ENCODE measurements at places on chromosomes 16 and 17.

DNA sequence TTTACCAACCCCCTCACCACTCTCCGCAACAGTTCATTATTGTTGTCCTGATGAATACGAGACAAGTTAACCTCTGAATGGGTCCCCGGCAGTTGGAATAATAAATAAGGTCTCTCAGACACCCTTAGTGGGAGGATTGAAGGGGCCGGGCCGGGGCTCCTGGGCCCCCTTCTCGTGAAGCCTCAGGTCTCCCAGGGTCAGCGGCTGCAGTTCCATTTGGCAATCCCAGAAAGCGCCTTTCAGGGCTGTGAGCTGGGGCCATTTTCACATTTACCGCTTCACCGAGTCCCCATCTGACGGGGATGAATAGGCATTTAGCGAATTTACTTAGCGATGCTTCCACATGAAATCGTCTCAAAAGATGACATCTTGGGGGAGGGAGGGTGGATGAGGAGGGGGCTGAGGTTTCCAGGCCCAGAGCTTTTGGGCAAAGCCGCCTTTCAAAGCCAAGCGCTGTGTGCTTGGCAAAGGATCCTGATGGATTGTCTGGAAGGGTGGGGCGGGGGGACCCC is 309.8 kb downstream of the XYLT1 start:
- no peak for DNase-seq

DNA sequence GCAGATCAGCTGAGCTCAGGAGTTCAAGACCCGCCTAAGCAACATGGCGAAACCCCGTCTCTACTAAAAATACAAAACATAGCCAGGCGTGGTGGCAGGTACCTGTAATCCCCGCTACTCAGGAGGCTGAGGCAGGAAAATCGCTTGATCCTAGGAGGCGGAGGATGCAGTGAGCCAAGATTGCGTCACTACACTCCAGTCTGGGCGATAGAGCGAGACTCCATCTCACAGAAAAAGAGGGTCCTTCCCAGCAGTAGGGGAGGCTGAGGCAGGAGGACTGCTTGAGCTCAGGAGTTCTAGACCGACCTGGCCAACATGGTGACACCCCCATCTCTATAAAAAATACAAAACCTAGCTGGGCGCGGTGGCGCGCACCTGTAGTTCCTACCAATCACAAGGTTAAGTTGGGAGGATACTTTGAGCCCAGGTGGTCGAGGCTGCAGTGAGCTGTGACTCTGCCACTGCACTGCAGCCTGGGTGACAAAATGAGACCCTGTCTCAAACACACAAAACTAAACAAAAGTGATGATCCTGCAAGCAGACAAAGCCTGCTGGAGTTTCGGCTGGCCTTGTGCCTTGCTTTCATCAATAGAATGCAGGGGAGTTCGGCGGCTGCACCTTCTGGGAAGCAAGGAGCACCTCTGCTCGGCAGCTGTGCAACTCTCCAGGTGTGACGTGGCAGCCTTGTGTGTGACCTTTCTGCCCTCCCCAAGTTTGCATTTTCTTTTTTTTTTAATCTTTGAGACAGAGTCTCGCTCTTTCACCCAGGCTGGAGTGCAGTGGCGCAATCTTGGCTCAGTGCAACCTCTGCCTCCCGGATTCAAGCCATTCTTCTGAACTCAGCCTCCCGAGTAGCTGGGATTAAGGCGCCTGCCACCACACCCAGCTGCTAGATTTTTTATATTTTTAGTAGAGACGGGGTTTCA is 12.4 kb upstream of the YWHAE start:
- no peak for DNase-seq

GRCh38 chr16:81973737-81974136 is 37.5 kb downstream of the SDR42E1 start:
- no peak for DNase-seq

GRCh38 chr17:40516581-40517285 is 15.3 kb upstream of the TNS4 start:
- no peak for DNase-seq

GRCh38 chr16:86117756-86118155 is 218.8 kb downstream of the IRF8 start:
- DNase-seq: no peak

GRCh38 chr16:70772493-70772892 is 28.5 kb downstream of the VAC14 start:
- no peak for DNase-seq

DNA sequence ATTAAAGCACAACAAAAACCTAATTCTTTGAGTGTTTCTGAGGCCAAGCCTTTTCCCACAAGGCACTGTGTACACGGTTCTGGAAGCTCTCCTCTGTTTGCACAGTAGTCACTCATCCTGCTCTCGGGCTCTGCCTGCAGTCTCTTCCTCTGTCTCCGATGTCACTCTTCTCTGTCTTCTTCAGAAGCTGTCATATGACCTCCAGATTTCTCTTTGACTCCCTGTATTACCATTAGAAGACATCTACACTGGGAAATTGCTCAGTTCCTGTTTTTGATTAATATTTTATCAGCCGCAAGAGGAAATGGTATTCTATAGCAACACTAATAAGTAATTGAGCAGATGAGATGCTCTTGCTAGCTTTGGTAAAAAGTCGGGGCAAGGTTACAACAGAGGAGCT is 422.9 kb downstream of the WWOX start:
- no peak for DNase-seq

- no peak for DNase-seq
Observed at GRCh38 chr17:61770043-61770442, 93.3 kb downstream of the BRIP1 start.

GRCh38 chr16:66553223-66553622 is 847 bp downstream of the CKLF start:
- DNase-seq: no peak

GRCh38 chr16:67861877-67862276 is 11.0 kb upstream of the EDC4 start:
- DNase-seq: no peak

DNA sequence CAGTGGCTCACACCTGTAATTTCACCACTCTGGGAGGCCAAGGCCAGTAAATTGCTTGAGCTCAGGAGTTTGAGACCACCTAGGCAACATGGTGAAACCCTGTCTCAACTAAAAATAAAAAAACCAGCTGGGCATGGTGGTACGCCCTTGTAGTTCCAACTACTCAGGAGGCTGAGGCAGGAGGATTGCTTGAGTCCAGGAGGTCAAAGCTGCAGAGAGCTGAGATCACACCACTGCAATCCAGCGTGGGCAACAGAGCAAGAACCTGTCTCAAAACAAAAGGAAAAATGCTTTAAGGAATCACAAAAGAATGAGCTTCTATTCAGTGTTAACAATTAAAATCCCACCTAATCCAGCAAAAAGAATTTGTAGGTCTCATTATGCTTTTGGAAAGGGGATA is 5.9 kb downstream of the PRR11 start:
- DNase-seq: no peak

DNA sequence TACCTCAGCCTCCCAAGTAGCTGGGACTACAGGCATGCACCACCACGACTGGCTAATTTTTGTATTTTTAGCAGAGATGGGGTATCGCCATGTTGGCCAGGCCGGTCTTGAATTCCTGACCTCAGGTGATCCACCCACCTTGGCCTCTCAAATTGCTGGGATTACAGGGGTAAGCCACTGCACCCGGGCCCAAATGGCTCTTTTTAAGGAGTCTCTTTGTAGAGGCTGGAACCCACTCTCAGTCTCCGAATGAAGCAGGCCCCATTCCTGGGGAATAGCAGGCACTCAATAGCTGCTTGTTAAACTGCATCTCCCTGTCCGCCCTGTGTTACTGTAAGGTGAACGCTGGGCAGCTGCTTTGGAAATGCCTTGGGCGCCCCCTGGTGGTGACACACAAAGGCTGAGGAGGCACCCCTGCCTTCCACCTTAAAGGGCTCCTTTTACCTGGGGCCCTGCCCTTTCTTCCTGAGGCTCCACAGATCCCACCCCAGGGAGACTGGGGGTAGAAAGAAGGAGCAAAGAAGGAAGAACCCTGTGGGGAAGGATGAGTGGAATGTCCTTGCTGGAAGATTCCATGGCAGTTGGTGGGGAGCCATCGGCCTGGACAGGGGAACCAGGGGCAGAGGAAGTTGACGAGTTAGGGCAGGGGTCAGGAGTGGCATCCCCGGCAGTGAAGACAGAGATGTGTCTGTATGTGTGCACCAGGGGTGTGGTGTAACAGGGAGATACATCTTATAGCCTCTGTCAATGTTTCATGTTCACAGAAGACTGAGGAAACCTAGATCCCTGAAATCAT is 6.1 kb upstream of the SP2 start:
- DNase-seq: no peak

GRCh38 chr17:50170662-50171370 is 5.0 kb downstream of the SGCA start:
- no peak for DNase-seq

DNA sequence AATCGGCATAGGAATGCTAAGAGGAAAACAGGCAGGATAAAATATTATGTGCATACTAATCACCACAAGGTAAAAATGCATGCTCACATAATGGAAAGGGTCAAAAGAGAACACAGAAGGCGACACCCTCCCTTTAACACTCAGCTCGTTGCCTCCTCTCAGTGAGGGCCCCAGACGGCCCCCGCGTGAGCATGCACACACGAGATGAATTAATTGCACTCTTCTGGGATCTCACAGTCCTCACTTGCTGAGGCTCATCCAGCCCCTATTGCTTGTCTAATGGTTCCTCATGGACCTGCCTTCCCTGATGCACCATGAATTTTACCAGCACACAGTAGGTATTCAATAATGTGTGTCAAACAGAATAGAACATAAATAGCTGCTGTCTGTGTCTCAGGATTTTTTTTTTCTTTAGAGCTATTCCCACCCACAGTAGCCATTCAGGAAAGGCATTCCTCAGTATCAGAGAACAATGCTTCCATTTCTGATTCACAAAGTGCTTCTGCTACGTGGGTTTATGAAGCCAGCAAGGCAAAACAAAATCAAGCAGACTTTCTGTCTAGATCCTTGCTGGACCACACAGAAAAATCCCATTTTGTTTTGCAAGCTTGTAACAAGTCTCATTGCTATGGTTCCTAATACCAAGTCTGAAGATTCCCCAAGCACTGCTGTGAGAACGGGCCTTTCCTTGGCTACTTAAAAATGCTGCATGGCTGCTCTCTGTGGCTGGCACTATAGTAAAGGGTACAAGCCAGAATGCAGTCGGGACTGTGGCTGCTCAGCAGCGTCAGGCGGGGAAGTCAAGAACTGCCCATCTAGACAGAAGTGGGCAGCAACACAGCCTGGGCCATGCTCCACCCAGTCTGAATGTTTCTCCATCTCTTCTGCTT is 43.6 kb downstream of the TOM1L2 start:
- DNase-seq: no peak

DNA sequence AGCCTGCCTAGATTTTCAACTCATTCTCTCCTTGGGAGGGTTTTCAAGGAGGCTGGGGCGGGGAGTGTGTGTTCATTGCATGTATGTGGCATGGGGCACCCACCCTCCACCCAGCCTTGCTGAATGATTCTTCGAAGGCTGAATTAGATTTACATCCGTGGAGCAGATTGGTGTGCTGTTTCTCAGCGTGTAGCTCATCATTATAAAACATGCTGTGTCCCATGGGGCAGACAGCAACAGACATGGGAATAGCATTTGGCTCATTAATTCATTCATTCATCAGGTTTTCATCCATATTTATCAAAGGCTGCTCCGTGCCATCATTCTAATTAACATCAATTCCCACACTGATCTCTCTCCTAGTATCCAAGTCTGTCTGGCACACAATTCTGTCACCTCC is 10.6 kb upstream of the CD300A start:
- no peak for DNase-seq

DNA sequence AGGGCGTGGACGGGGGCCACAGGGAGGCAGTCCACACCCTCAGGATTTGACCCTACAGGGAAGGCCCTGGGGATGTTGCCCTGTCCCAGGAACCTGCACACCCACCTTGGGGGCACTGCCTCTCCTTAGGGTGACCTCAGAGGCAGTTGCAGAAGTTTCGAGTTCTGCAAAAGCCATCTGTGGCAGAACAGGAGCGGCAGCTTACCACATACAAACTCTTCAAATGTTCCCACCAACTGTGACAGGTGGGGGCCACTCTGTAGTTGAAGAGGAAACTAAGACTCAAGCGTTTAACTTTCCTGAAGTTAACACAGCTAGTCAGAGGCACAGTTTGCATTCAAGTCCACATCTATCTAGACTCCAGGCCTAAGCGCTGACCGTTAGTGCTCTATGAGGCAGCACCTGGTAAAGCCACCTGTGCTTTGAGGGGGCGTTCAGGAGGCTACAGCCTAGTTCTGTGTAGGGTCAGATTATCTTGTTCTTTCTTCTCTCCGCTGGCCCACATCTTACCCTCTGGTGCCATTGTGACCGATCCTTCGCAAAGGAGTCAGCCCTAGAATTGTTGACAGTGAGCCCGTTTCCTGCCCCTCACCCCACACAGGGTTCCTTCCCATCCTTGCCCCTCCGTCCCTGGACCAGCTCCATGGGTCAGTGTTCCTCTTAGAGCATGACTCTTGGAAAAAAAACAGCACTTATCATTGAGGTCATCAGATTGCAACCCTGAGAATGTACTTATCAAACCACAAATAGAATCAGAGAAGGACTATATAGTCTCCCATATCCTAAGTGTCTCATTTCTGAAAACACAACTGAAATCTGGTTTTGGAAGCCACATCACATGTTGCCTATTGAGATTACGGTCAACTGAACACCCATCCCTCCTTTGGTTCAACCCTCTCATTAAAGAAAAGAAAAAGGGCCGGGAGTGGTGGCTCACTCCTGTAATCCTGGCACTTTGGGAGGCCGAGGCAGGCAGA is 45.4 kb downstream of the CDH1 start:
- DNase-seq: no peak

GRCh38 chr17:48247603-48248002 is 140.0 kb downstream of the SNX11 start:
- DNase-seq: no peak

DNA sequence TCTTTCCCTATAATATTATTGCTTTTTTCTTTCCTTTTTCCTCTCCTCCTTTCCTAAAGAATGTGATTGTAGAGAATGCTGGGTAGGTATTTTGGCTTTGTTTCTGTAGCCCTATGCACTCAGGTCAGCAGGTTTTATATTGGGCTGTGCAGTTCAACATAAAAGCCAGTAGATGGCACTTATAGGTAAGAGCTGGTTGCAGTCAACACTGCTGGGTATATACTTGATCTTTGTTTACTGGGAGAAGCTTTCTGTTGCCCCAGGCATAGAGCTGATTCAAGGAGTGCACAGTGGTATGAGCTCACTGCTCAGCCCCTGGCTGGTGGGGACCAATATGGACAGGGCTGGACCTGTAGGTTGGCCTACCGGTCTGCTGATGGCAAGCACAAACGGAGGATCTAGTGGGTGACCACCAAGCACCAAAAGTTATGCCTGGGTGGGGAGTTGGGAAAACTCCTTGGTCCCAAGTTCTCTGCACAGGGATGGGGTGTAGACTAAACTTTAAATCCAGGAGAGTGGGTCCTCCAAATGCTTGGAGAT is 378.9 kb downstream of the PMP22 start:
- DNase-seq: no peak

DNA sequence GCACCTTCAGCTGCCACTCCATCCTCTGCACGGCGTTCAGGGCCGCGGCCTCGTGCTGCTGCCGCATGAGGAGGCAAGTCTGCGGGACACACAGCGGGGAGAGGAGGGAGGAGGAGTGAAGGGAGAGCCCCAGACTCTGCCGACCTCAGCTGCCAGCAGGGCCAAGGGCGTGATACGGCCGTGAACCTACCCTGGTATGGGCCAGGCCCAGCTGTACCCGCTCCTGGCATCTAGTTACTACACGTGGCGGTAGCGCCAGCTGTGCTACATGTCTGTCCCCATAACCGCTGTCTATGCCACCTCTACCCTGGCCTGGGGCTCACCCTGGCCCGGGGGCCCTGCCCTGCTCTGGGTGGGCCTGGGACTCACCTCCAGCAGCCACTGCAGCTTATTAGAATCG is 51.1 kb downstream of the ZNF778 start:
- no peak for DNase-seq

- DNase-seq: no peak
Observed at GRCh38 chr16:19601083-19601976, 45.8 kb downstream of the VPS35L start.
